Umbilical cord (tissue), 2 donors: ENCODE measurements at places on chromosomes 1 and 21. TPM values are rescaled to one million over a fixed set of nuclear protein-coding genes. Genes with fewer than 3 reads are reported as not detected.

DNA sequence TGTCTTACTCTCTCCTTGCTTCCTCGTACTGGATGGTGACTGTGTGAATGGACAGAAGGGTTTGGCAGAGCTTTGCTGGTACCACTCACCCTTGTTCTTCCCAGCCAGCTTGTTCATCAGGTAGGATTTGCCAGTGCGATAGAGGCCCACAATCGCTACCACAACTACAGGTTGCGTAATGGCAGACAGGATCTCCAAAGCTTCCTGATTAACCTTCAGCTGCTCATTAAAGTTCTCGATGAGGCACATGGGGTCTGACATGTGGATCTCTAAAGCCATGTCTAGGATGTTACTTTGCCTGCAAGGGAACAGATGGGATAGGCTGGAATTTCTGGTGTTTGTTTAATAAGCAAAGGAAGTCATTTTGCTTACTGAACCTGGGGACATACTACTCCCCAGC is 3.4 kb downstream of the GBP5 start:
- no peak for DNase-seq

DNA sequence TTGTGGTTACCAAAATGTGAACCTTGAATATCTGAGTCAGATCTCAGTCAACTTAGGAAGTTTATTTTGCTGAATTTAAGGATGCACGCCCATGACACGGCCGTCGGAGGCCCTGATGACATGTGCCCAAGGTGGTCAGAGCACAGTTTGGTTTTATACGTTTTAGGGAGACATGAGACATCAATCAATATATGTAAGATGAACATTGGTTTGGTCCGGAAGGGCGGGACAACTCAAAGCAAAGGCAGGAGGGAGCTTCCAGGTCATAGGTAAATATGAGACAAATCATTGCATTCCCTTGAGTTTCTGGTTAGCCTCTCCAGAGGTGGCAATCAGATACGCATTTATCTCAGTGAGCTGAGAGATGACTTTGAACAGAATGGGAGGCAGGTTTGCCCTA is 1.0 kb upstream of the PRMT2 start:
- DNase-seq: no peak

Gene LRRC71
- total RNA-seq: not detected

Gene CD58
- 31.8 TPM for total RNA-seq
